ENCODE measurements at places on chromosomes 1 and 21.
A peak's percentile ranks its signal among the peaks of the same experiment; 100 is the strongest.

DNA sequence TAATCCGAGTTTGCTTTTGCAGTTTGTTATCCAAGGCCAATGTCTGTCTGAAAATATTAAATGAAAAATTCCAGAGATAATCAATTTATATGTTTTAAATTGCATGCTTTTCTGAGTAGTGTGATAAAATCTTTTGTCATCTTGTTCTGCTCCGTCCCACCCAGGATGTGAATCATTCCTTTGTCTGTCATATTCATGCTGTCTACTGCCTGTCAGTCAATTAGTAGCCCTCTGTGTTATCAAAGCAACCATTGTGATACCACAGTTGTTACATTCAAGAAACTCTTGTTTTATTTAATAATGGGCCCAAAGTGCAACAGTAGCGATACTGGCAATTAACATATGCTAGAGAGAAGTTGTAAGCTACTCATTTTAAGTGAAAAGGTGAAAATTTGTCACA is 819.3 kb downstream of the BRINP3 start:
- DNase-seq = no peak

DNA sequence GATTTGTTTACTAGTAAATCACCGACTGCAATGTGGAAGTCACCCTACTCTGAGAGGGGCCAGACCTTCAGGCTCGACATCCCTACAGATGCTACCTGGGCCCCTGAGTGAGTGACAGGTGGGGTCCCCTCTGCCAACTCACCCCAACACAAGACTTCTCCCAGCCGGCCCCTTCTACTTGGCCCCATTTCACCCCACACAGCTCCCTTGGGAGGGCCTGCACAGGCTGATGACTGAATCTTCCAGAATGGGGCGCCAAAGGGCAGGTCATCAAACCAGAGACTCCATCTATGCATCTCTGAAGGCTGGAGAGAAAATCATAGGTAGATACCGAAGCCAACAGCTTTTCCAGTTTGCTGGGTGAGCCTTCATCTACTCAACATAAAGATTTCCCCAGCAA is 9.4 kb upstream of the S100A8 start:
- peak; percentile 39 for DNase-seq

DNA sequence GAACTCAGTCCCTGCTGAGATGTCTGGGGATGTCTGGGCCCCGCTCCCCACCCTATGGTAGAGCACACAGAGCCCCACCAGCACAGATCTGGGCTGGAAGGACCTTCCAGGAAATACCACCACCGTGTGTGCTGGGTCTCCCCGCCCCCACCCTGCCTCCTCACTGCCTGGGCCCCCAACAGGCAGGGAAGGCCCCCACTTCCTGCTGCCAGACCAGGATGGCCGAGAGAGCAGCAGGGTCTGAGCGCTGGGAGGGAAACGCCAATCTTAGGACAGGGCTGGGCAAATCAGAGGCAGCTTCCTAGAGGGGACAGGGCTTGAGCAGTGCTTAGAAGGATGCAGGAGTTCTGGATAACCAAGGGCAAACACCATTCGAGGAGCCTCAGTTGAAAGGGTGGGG is 11.9 kb downstream of the ADGRB2 start:
- DNase-seq = no peak

GRCh38 chr1:113808450-113809195 is 3.7 kb downstream of the RSBN1 start:
- DNase-seq = no peak

- no peak for DNase-seq
Observed at GRCh38 chr1:220895412-220895946, 16.2 kb downstream of the HLX start.

- DNase-seq = no peak
Observed at GRCh38 chr1:217881131-217881543, 250.0 kb downstream of the SPATA17 start.

DNA sequence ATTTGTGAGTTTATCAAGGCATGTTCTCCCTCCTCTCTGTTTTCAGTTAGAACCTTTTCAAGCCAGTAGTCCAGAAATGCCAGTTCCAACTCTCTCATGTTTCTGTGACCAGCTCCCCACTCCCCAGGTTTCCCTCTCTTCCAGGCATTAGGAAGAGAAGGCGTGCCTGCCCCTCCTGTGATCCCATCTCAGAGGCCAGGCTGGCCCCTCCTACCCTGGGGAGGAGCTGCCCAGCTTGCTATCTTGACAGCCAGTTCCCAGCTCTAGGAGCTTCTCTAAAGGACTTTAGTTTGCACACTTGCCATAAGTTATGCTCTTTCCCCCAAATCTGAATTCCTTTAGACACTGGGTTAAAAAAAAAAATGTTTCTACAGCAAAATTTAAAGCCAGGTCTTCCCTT is 8.9 kb downstream of the HYI start:
- DNase-seq = no peak

DNA sequence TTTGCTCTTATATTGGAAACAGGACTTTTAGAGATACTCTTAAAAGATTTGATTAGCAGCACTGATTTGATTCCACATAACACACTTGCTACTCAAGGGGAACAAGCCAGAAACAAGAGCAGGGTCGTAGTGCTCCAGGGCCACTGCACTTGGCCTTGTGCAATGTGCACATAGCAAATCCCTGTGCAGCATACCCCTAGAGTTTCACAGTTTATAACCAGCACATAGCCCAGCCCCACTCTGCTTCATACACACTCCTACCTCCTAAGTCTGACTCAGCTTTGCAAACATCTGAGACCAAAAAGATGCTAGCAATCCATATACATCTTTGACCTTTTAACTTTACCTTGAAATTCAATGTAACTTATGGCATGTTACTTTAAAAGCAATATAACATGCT is 157.6 kb downstream of the VAV3 start:
- no peak for DNase-seq

DNA sequence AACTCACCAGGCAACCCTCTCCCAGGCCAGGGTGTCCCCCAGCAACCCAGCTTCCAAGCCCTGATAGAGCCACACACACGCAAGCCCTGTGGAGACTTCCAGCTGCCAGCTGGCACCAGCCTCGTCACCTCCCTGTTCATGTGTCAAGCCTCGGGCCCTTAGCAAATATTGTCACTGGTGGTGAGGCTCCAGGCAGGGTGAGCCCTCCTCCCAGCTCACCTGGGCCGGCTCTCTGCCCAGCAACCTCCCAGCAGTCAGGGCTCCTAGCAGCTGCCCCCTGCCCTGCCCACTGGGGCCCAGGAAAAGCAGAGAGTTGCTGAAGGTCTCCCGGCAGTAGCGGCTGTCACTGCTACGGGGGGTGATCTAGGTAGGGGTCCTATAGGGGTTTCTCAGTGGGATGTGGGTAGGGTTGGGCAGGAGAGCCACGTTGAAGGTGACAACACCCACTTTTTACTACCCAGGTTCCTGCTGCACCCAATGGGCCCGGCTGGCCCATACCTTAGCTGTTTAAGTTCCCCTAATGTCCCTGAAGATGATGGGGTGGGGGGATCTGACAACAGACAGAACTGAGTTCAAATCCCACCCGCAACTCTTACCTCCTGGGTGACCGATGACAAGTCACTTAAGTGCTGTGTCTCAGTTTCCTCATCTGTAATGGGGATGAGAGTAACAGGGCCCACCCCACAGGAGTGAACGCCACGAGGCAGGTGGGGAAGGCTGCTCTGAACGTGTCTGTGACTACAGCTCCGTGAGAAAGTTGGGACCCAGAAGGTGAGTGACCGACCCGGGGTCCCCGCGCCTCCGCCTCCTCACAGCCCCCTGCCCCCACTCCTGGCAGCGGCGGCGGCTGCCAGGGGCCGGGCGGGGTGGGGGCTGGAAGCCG is 678 bp downstream of the TTC39A start:
- peak; percentile 88 for DNase-seq

GRCh38 chr1:145887631-145888030 is 2.0 kb upstream of the ANKRD35 start:
- DNase-seq = no peak

DNA sequence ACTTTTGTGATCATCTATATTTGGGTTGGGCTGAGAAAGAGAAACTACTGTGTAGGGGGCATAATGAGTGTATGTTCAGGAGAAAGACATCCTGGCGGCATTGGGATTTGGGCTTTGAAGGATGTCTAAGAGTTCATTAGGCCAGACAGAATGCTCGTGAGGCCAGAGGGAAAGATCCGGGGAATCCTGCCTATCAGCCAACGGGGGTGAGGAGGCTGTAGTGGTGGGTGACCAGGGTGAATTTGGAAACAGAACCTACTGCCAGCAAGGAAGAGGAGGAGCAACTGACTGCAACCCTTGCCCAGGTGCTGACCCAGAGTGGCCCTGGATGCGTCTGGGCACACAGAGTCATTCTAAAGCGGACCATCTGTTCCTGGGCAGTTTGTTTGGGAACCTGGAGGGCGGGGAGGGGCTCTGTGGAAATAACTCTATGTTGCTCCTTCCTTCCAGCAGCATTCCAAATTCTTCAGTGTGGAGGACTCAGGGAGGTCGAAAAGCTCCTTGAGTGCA is 56.9 kb upstream of the ECE1 start:
- no peak for DNase-seq

DNA sequence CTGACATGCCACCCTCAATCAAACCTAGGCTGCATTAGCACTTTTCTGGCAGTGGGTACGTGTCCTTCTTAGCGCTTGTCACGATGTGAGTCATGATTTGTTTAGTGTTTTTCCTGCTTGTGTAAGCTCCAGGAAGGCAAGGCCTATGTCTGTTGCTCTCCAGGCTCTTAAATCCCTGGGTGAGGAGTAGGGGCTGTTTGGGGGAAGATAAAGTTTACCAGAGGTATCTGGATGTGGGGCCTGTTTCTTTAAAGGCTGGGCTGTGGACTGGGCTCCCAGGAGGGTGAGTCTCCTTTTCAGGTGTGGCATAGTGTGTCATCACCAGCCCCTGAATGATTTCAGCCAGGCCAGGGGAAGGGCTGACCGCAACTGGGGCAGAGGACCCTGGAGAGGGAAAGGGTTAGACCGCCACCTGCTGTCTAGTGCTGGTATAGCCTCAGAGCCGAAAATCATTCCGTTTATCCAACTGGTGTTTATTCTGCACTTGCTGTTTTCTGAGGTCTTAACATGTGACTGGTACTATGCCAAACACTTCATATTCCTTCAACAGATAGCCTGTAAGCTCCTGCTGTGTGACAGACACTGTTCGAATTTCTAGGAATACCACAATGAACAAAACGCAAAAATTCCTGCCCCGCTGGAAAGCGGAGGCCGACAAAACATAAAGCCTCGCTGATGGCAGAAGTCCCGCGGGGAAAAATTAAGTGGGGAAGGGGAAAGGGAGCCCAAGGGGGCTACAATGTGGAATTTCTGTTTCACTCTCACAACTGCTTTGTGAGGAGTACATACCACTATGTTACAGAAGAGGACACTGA is 9.7 kb downstream of the SERINC2 start:
- peak; percentile 31 for DNase-seq

DNA sequence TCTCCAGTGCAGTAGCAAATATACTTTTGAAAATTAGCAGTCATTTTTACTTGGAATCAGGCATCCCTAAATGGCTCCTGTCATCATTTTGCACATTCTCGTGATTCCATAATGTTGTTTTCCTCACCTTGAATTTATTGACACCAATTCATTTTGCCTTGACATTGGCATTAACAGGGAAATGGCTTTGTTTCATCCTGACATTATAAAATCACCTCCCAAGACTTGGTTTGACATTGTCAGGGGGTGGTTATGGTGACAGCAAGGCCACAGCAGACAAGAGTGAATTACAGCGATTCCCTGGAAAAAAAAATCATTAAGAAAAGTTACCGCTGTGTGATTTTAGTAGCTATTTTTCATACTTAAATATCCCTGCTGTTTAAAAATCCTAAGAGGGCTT is 327.0 kb downstream of the NTNG1 start:
- DNase-seq = no peak

- no peak for DNase-seq
Observed at GRCh38 chr21:15543473-15543872, 186.3 kb upstream of the USP25 start.

DNA sequence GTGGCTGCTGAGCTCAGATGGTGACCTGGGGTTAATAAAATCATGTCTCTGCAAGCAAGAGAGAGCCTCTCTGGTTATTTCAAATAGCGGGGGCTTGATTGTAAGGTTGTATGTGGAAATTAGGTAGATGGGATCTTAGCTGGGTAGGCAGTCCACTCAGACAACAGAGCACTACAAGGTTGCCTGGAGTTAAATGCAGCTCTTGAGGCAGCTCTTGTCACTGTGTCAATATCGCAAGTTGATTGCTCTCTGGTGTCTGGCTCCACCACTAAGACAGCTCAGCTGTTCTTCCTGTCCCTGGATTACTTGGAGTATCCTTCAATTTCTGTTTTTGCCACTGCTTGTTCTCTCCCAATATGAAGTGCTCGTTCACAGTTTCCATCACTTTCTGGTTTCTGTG is 93.8 kb downstream of the C21orf91 start:
- DNase-seq = peak; percentile 15

DNA sequence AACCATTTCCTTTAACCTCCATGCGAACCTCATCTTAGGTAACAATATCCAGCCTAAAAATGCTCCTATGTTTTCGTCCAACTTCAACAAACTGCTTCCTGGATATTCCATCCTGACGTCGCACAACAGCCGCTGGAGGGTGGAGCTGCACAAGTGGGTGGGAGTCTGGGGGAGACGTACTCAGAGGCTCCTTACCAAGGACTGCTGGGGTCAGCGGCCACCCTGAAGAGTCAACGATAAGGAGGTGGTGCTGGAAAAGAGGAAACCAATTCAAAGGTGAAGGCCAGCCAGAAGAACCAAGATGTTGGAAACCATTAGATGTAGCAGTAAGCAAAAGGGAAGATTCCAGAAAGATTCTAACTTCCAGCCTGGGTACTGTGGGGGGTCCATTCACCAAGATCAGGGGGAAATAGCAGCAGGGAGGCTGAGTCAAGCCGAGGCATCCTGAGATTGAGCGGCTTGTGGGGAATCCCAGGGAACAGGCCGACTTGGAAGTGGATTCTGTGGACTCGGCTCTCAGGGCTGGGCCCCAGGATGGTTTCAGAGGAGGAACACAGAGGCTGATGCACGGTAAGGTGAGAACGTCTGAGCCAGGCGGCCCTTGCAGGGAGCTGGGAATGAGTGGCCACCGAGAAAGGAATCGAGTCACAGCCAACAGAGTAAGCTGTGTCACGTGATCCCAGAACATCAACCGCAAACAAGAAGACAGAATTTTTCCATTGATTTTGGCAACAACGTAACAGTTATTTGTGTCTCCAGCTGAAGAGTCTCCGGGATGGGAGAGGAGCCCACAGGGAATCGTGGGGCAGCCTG is 375.7 kb downstream of the NPHP4 start:
- no peak for DNase-seq

GRCh38 chr1:154578058-154578418 is 10.5 kb downstream of the CHRNB2 start:
- DNase-seq = no peak

GRCh38 chr1:169753549-169753948 is 19.7 kb upstream of the SELE start:
- DNase-seq = no peak

DNA sequence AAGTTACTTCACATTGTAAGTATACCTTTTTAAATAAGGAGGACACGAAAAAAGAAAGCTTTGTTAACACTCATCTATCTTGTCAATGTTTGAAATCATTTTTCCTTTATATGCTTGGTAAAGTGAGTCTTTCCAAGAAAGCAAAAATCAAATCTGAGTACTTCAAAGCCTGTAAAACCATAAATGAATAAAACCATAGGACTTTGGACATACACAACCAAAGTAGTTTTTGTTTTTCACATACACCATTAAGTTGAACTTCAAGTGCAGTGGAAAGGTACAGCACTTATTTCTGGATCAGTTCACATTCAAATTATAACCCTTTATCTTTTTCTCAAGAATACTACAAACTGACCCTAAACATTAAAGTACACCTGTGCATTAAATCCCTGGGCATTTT is 10.1 kb upstream of the PSMG1 start:
- DNase-seq = no peak

Data from COR-L47 (cell line).